ENCODE measurements at places on chromosomes 12 and 14.

GRCh38 chr14:88212691-88213090, 110.4 kb downstream of the KCNK10 start:
- no peak for DNase-seq

GRCh38 chr12:49615725-49616124, 7.6 kb upstream of the PRPF40B start:
- no peak for DNase-seq

- DNase-seq: no peak
Observed at GRCh38 chr12:58601529-58601928, 318.8 kb downstream of the LRIG3 start.

- no peak for DNase-seq
Observed at GRCh38 chr12:22656831-22657230, 31.9 kb downstream of the ETNK1 start.

DNA sequence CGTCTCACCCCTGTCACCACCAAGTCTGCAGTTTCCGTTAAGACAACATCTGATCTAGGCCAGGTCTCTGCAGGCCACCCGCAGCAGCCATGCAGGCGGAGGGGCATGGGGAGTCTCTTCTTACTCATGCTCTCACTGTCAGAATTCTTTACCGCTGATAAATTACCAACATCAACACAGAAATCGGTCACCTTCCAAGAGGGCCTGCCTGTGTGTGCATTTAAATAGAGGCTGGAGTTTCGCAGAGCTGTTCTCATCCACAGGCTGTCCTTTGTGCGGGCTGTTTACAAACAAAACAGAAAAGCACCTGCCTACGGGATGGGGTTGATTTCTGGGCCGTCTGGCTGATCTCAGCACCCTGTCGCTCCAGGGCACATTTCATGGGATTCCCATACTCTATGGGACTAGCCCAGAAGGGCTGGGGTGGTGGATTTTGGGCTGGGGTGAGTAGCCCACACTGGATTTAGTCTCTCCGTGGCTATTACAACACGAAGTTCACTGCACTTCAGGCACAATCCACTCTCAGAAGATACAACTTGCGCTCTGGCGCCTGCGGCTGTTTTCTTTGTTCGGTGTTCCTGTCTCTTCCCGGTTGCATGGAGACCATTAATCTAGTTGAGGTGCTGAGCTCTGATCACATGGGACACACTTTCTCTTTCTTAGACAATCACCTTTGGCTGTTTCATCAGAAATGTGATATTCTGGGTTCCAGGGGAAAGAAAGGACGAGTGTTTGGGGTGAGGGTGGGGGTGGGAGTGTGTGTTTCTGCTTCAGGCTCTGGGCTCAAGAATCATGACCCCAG, 331.1 kb downstream of the GLT1D1 start:
- DNase-seq: no peak

- no peak for DNase-seq
Observed at GRCh38 chr12:29700761-29701481, 82.8 kb downstream of the TMTC1 start.

DNA sequence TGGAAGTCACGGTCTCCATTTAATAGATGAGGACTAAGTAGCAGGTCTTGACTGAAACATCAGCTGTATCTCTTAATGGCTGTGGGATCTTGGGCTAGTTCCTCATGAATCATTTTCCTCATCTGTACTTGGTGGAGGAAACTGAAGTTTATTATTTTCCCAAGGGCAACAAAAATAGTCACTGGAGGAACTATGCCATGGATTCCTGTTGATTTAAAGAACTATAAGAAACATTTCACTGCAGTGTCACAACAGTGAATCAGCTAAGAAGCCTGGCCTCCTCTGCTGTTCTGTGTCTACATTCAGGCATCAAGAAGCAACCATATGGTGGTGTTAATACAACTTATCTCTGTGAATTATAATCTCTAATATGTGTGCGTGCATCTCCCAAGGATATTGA, 200.5 kb downstream of the STXBP6 start:
- no peak for DNase-seq

DNA sequence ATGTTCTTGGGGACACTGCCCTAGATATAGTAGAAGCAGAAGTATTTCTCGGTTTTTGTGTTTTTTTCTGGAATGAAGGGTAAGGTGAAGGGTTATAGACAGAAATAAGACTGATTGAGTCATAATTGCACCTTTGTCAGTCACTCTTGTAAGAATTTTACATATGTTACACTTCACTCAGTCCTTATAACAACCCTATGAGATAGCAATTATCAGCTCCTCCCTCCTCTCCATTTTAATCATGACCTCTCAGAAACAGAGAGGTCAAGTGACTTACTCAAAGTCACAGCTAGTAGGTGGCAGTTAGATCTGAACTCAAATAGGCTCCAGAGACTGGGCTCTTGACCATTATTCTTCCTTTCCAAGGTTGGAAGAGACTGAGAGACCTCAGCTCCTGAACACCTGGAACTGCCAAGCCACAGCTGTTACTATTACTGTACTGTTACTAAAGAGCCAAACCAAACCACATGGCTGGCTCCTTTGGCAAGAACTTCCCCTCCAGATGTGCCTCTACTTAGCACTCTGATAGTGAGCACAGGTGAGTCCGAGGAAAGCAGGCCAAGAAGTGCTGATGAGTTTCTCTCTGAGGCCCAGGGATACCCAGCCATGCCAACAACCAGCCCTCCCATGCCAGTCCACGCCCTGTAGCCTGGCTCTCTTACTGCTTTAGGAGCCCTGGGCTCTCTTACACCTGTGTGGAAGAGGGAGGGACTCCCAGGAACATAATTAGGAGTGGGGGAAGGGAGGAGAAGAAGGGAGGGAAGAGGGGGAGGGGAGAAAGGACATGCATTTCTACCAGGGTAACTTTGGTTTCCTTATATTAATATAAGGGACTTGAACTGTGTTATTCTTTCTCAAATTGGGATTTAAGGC, 121.3 kb downstream of the CRADD start:
- no peak for DNase-seq

GRCh38 chr12:44627387-44628166, 248.5 kb downstream of the NELL2 start:
- DNase-seq: no peak

DNA sequence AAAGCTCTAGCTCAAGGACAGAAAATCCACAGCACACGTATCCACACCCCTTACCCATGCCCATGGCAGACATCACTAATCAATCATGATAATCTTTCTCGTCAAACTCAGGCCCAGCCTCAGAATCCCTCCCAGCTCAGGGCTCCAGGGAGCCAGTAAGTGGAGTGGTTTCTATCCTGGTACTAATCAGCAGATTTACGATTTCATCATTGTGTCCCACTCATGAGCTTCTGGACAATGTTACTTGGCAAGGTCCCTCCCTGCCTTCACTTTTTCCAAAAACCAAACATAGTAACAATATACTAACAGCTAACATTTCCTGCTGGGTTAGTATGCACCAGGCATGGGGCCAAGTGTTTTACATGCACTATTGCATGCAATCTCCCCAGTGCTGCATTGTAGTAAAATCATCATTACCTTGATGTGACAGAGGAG, 45.8 kb upstream of the NCOR2 start:
- no peak for DNase-seq

DNA sequence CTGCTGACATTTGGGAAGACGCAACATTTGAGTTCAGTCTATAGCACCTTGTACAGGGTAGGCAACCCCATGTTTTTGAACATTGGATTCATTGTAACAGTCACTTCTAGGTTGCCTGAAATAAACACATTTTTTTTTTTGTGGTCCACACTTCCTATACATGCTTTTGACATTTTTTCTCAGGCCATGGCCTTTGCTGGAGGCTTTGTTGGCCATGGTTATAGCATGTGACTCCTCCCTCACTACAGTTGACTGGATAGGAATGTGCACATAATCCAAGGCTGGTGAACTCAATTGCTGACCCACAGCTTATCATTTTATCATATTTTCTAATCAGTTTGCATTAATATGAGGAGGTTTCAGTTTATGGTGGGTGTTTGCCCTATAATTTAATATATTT, 60.6 kb downstream of the TMEM117 start:
- no peak for DNase-seq

- DNase-seq: no peak
Observed at GRCh38 chr12:59940631-59941342, 345.0 kb downstream of the SLC16A7 start.

- no peak for DNase-seq
Observed at GRCh38 chr12:93154096-93154728, 223.5 kb upstream of the NUDT4 start.

- no peak for DNase-seq
Observed at GRCh38 chr12:30926243-30927221, at the start of gene TSPAN11. Gene TSPAN11, plus strand, starts transcription at chr12:30926748. Its CDS starts 27,244 bp downstream, at chr12:30953992.

DNA sequence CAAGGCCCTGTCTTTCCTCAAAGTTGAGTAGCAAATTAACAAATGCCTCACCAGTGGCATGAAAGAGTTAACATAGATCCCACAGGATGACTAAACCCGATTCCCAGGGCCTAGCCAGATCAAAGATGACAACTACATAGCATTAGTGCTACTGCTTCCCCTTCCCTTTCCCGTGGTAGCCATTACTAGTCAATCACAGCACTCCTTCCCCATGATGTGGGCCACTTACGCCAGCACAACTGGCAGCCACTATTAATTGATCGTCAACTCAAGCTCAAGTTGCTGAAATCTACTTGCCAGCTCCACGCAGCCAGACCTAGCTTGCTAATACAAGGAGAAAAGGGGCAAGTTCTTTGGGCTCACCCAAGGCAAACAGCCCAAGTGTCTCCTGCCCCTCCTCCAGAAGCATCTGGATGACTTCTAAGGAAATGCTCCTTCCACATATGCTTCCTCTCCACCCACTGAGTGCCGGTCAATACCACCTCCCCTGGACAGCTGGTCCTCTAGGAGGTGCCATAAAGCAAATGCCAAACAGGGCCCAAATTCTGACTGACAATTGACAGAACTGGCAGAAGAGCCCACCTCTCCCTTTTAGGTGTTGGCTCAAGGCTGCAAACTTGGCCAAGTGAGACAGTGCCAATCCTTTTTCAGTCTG, 72.6 kb downstream of the NUAK1 start:
- DNase-seq: no peak

DNA sequence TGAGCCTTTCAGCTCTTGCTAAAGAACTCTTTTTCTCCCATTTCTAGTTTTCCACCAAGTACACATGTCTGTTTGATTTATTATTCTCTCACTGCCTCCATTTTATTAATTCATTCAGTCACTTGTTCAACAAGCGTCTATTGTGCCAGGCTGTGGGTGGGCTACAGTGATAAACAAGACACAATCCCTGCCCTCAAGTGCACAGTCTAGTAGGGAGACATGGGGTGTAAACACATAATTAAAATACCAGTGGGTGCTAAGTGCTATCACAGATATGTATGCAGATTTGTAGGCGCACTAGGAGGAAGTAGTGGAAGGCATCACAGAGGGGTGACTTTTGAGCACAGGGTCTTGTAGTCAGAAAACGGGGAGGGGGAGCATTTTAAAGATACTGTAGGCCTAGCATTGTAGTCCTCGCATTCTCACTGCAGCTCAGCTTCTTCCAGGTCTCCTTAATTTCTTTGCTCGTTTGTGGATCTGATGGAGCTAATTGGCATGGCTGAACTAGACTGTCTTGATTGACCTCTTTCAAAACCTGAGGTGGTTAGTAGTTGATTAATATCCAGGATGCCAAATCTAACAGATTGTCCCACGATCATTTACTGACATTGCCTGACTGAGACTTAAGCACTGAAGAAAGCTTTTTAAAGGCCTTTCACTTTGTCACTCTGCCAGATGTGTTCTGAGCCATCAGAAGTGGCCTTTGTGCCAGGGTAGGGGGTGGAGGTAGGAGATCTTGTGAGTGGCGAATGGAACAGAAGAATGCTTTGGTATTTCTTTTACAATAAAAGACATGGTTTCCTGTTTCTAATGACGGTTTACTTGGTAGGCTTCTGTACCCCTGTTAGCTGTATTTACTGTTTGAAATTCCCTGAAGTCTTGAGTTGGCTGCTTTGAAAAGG, 116.9 kb downstream of the DIP2B start:
- DNase-seq: no peak

- no peak for DNase-seq
Observed at GRCh38 chr14:99724196-99724891, 40.2 kb downstream of the CYP46A1 start.

- DNase-seq: no peak
Observed at GRCh38 chr12:47989023-47989417, 15.3 kb downstream of the COL2A1 start.

- peak; percentile 25 for DNase-seq
Observed at GRCh38 chr14:76761136-76761959, at the start of gene VASH1. Gene VASH1, plus strand, starts transcription at chr14:76761468. Its CDS starts 1,354 bp downstream, at chr14:76762822.

DNA sequence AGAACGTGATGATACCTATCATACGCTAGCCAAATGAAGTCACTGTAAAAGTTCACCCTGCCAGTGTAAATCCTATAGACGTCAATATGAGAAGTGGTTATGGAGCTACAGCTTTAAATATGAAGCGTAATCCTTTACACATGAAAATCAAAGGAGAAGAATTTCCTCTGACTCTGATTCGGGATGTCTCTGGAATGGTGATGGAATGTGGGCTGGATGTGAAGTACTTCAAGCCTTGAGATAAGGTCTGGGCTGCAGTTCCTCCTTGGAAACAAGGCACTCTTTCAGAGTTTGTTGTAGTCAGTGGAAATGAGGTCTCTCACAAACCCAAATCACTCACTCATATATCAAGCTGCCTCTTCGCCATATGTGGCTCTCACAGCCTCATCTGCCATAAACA, 53.1 kb upstream of the NAP1L1 start:
- DNase-seq: no peak

- no peak for DNase-seq
Observed at GRCh38 chr12:14772946-14773345, 30.3 kb downstream of the WBP11 start.

GRCh38 chr12:51814311-51815088, 34.0 kb downstream of the FIGNL2 start:
- no peak for DNase-seq
